ENCODE measurements at places on chromosomes 13 and 19.
A peak's percentile ranks its signal among the peaks of the same experiment; 100 is the strongest.

DNA sequence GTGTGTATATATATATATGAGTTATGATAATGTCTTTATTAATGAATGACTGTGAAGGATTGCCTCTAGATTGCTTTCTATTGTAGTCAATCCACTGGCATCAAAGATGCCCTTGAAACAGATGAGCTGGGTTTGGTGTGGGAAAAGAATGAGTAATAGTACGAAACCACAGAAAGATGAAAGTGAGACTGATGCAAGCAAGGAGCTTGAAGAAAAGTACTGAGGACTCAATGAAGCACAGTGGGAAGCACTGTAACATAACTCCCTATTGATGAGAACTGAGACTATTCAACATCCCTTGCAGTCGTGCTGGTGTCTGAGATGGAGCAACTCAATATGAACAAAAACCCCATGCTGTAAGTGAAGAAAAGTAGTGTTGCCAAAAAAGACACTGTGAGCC, 1794.2 kb downstream of the SLITRK5 start:
- no peak for DNase-seq

DNA sequence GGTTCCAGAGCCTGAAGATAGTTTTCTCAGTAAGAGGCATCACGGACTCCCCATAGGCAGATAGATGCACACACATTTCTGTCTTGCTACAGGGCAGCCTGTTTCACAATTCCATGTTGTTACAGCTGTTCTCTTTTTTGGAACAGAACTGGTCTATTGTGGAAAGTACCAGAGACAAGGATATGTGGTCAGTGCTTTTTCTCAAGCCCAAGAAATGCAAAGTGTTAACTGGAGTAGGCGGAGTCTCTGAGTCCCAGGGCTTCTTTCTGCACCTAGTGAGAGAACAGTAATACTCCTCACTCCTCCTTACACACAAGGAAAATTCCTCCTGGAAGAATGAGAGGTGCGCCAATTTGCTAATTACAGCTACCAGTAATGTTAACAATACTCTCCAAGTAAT, 141.6 kb upstream of the ARGLU1 start:
- no peak for DNase-seq

DNA sequence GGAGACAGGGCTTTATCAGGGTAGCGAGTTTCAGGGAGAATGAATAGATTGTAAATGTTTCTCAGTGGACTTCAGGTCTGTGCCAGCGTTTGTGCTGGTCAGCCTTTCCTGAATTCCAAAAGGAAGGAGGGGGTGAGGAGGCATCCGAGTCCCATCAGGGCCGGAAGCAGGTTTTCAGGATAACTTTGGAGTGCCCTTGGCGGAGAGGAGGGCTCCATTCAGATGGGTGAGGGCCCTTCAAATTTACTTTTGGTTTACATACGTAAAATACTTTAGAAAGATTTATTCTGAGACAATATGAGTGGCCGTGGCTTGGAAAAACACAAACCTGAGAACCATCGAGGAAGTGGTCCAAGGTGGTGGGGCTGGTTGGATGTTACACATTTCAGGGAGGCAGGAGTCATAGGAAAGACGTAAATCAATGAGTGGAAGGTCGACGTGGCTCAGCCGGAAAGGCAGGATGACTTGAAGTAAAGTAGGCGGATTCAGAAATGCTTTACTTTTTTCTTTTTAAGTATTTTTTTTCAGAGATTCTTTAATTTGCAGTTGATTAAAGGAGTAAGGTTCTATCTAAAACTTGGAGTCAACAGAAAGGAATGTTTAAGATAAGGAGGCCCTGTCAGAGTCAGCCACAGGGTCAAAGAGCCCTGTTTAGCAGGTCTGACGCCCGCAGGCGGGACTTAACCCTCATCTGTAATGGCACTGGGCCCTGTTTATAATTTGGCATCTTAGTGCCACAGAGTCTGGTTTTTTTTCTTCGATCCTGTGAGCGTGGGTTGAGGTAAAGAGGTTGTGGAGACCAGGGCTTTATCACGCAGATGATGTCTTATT, 32.8 kb downstream of the ATP11A start:
- peak; percentile 92 for DNase-seq

DNA sequence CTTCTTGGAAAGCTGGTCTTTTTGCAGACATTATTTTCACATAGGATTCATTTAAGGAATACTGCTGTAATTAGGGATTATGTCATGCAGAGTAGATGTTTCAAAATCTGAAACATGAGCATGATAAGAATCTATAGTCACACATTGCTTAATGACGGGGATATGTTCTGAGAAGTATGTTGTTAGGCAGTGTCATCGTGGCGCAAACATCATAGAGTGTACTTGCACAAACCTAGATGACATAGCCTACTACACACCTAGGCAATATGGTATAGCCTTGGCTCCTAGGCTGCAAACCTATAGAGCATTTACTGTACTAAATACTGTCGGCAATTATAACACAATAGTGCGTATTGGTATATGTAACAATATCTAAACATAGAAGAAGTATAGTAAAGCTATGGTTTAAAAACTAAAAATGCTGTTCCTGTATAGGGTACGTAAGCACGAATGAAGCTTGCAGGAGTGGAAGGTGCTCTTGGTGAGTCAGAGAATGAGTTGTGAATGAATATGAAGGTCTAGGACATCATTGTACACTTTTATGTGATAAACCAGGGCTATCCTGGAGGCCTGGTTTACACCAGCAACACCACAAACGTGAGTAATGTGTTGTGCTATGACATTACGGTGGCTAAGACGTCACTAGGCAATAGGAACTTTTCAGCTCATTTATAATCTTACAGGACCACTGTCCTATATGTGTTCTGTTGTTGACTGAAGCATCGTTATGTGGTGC, 283.1 kb downstream of the MTUS2 start:
- DNase-seq, result no peak

DNA sequence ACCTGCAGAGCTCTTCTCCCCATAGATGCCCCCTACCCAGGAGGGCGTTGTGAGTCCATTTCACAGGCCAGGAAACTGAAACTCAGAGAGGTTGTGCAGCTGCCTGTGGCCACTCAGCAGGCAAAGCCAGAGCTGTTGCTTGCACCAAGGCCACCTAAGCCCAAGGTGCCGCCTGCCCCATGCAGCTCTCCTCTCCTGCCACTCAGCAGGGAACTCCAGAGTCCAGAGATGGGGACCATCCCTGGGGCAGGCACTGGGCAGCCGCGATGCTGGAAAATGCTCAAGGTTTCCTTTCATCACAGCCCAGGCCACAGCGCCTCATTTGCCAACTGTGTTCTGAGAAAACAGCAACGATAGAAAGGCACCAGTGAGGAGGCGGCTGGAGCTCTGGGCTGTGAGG, 41.0 kb upstream of the PEPD start:
- no peak for DNase-seq

- peak; percentile 66 for DNase-seq
Measured at GRCh38 chr19:45069056-45069455, 7.2 kb downstream of the ZNF296 start.

GRCh38 chr19:11165486-11166030, 10.0 kb upstream of the SPC24 start:
- DNase-seq, result no peak

- peak; percentile 55 for DNase-seq
Measured at GRCh38 chr13:41064493-41064892, 3.2 kb downstream of the WBP4 start.

DNA sequence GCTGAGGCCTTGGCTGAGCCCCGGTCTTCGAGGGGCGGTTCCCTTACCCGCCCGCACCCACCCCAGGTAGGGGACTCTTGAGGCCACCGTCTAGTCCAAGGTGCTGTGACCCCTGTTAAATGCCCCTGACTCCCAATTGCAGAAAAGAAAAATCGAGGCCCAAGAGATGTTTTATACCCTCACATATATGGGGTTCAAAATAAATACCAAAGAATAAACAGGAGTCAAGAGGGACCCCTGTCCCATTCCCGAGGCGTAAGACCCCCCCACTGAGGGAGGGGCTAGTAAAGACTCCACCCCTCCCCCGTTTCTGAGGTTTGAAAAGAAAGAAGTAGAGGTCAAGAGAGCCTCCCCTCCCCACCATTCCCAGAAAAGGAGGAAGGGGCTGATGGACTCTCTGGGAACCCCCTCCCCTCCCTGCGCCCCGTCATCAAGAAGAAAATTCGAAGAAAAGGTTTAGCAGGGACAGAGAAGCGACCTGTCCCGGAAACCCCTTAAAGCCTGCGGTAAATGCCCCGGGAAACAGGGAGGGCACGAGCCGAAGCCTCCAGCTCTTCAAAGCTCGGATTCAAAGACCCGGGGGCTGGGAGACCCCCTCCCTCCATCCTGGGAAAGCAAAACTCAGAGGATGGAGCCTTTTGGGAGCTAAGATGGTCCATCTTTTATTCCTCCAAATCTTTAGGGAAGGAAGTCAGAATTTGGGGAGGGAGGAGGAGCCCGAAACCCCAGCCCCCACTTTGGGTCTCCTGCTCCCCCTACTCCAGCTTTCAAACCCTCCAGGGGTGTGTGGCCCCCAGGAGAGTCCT, 755 bp upstream of the RAB3A start:
- peak; percentile 12 for DNase-seq

DNA sequence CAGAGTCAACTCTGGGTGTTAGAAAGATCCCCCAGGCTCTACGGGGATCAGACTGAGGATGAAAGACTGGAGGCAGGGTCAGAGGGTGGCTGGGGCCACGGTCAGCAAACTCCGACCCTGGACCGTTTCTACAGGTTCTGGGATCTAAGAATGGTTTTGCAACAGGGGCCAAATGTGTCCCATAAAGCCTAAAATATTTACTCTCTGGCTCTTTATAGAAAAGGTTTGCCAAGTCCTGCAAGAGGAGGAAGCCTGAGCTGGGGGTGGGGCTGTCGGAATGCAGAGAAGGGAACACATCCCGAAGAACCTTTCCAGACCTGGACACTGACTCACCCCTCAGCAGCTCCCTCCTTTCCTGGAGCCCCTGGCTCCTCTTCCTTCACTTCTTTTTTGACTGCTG, 20.7 kb downstream of the LIG1 start:
- DNase-seq, result no peak

DNA sequence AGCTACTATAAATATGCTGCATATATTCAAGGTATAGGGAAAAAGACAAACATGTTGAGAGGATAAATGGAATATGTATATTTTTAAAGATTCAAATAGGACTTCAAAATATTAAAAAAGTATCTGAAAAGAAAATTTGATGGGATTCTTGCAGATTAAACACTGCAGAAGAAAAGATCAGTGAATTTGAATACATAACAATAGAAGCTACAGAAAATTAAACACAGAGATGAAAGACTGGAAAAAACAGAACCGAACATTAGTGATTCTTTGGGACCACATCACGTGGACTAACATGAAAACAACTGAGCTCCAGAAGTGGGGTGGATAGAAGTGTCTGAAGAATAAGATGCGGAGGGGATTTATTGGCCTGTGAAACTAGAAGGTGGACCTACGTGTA, 217.2 kb downstream of the RFC3 start:
- DNase-seq, result no peak

DNA sequence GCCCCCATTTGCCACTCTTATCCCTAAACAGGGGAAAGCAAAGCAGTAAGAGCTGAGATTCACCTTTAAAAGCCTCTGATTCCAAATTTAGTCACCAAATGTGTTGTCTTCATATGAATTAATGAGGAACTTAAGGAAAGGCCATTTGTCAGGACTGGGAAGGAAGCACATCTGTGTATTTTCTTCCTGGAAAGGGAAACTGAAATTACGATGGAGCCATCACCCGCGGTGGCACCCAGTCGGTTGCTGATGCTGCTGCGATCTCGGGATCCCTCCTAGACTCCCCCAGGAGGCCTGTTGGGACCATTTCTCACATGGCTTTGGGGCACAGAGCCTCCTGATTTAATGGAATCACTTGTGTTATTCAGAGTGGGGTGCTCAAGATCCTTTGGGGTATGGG, 7.4 kb upstream of the IL4I1 start:
- DNase-seq, result no peak

DNA sequence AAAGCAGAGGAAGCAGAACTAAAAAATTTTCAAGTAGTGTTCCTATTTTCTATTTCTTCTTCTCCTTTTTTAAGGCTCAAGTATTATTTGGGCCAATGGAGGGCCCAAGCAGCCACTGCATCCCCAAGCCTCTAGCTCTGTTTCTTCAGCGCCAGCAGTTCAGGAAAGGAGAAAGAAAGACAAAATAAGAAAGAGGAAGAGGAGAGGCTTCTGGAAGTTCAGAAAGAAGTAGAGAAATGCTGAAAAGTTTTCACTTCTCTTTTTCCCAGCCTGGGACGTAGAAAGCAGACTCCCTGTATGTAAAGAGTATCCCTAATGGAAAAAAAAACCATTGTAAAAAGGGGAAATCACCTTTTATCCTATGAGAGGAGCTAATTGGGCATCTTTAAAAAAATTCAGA, 165.5 kb upstream of the KLF12 start:
- no peak for DNase-seq

DNA sequence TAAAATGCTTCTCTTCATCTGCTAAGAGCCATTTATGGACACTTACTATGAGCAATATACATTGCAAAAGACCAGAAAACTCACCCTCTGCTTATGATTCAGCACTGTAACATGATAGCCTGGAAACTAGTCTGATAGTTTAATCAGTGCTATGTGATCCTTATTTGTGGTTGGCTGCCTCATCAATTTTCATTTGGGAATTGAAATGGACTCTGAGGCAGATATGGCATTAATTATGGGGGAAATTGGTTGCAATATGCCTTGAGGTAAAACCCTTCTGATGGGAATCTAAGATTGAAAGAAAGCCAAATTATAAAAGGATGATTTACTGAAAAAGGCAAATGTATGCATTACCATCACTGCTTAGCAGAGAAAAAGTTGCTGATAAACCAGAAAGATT, 33.5 kb downstream of the FAM216B start:
- peak; percentile 42 for DNase-seq

- DNase-seq, result no peak
Measured at GRCh38 chr13:44303681-44304432, 69.8 kb upstream of the SERP2 start.

- DNase-seq, result no peak
Measured at GRCh38 chr13:46778095-46778494, 18.9 kb downstream of the ESD start.

DNA sequence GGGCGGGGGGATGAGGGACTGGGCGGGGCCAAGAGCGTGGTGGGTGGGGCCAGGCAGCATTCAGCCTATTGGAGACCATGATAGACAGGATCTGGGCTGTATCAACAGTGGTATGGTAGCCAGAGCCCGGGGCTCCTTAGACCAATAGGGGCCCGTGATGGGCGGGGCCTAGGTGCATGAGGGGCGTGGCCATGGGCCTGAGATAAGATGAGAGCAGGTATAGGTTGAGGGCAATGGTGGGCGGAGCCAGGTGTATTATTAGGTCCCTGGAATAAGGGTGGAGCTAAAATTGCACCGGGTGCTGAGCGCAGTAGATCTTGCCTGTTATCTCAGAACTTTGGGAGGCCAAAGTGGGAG, 5.3 kb downstream of the ABCA7 start:
- no peak for DNase-seq

GRCh38 chr13:37966266-37966665, 96.7 kb upstream of the TRPC4 start:
- DNase-seq, result no peak

GRCh38 chr13:26075498-26075897, 23.7 kb upstream of the SHISA2 start:
- DNase-seq, result no peak
